Ammon's horn (tissue), 1 donor: ENCODE measurements at places on chromosomes 7 and 10.

DNA sequence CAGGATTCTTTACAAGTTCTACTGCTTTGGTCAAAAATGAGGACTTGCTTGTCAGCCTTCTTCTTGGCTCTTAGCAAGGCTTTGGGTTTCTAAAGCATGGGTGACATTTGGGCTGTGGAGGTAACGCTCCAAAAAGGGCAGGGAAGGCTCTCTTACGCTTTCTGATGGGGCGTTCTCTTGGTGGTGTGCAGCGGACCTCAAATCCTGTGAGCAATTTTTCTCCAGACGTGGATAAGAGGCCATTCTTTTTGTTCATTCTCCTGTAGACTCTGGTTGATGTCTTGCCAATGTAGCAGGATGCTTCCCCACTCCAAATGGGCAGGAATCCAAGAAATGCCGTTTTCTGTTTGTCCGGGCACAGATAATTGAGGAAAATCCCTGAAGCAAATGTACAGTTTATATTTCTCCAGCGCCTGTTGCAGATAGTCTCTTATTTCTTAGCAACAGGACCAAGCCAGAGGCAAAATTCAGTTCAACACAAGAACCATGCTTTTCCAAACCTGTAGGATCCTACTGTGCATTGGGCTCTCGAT is 138.4 kb upstream of the NFE2L3 start:
- no peak for DNase-seq

DNA sequence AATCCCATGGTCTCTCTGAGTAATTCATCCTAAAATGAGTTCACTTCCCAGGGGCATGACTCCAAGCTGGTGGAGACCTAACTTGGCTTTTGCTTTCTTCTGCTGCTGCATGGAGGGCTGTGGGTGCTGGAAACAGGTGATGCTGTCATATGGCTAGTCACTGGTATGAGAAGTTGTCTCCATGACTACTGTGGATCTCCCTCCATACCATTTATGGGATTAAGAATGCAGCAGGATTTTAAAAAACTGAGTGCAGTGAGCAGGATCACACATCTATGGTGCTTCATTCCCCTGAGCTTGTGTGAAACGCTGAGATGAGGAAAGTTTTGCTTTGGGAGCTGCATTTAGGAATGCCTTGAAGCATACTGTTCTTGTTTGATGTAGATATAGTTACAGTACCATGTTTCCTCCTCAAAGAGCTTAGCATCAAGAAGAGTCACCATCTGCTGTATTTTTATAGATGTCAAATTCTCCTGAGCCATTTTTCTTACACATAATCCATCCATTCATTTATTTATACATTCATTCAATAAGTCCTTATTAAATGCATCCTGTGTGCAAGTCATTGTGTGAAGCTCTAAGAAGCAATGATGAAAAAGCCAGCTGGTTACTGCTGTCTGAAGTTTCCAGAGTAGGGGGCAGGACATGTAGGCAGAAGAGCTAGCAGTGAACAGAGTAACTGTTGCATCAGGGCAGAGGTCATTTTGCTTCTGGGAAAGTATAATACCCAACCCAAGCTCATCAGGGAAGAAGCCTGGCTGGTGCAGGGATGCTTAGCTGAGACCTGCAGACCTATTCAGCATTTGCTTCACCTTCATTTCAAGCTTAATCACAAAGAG is 534.8 kb downstream of the AUTS2 start:
- DNase-seq = peak; percentile 12

GRCh38 chr10:125203186-125203800 is 42.9 kb upstream of the CTBP2 start:
- no peak for DNase-seq

- DNase-seq = no peak
Observed at GRCh38 chr7:117158941-117159697, 163.7 kb downstream of the WNT2 start.

DNA sequence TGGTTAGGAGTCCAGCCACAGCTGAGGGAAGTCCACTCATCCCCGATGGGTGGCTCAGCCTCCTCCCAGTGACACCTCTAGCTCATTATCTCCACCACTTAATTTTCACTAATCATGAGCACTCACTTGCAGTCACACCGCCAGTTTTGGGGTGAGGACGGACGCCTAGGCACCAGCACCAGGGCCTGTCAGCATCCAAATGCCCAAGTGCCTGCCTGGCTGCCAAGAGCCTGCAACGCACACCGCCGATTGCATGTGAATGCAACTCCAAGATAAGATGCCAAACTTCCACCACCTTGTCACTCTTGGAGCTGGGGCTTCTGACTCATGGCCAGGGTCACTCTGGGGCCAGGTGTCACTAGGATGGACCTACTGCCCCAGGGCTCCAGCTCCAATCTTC is 24.4 kb upstream of the SMARCD3 start:
- no peak for DNase-seq

DNA sequence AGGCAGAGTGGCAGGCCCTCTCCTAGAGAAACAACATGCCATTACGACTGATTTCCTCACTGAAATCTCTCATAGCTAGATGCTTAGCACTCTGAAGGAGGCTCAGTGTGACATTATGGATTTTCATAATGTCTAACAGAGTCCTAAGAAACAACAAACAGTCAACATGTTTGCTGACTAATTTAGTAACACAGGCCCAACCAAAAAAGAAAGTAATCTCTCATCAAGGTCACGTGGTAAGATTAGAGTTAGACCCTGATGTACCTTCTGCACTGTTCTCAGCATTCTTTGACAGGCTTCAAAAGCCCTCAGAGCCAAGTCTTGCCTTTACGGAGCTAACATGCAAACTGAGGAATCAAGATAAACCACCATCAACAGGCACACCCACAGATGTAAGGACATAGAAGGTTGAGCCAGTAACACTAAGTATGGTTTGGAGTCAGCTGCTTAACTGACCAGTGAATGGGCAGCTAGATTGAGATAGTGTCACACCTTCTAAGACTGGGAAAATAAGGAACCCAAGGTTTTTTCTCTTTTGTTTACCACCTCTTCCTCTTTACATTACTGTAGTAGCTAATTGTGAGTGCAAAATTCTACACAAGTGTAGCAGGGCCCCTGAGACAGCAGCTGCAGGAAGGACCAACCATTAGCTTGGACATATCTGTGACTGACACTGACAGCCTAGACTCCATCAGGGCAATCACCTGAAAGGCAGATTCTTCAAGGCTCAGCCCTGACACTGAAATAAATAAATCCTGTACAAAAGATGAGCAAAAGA is 15.3 kb upstream of the KCNIP2 start:
- no peak for DNase-seq

DNA sequence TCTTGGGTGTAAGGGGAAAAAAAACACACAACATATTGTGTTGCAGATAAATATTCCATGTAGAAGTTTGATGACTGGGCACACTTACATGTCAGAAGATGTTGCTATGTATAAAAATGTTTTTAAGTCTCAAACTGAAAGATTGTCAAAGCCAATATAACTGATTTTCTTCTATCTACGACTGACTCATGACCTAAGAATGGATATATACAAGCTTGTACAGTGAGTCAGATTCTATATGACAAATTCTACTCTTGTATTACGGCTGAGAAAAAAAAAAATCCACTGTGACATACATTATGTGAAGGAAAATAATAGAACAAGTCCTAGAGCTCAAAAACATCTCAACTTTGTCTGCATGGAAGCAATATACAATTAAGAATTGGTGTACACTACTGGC is 343.0 kb upstream of the PCDH15 start:
- no peak for DNase-seq

DNA sequence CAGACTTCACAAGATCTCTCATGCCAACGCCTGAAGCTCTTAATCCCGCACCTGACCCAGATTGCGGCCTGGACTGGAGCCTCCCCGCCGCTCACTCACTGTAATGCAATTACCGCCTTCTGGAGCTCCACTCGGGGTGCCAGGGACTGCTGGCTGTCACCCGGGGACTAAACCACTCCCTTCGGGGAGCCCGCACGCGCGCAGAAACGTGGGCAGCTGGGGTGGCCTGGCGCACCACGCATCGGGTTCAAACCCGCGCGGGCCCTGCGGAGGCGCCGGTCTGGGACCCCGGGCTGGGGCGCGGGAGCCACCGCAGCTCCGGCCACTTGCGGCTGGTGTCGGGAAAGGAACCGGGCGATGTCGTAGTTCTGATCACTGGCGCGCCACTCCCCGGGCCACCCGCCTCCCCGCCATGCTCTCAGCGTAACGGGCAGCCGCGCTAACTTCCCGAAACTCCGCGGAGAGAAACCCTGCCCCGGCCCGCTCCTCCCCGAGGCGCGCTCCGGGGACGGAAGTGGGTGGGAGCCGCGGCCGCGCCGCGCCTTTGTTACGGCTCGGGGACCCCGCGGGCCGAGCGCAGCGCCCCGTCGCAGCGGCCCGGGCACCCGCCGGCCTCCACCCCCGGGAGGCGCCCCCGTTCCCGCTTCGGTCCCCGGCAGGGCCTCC is 100.3 kb upstream of the SVIL start:
- DNase-seq = peak; percentile 3

GRCh38 chr10:123458933-123459332 is 207.2 kb upstream of the GPR26 start:
- DNase-seq = no peak

DNA sequence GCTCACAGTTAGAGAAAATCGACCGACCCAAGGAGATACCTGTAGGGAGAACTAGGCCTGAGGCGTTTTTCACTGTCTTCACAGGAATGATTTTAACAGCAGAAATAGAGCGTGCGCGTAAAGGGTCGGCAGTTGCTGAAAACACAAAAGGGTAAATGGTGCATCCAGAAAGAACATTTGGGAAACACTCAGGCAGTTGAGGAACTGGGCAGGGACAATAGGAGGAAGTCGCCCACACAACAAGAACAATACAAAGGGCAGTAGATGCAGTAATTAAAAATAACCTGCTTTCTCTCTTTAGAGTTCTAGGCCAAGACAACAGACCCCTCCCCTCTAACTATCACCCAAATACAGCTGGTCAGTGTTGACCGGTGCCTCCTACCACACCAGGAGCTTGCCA is 126.6 kb downstream of the SORBS1 start:
- DNase-seq = no peak

DNA sequence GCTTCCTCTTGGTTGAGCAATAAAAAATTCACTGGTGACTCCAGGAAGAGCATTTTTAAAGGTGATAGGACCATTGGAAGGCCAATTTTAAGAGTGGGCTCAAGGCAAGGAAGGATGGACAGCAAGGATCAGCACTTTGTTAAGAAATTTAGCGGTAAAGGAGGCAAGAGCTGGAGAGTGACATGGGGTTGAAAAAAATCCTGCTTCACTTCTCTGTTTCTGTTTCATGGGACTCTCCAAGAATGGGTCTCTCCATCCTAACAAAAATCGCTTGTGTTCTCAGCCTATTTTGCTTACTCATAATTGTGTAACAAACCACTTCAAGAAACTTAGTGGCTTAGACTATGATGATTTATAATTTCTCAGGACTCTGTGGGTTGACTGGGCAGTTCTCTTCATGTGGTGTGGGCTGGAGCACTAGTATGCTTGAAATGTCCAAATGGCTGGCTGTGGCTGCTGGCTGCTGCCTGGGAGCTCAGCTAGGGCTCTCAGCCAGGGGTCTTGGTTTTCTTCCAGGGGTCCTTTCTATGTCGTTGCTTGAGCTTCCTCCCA is 59.8 kb upstream of the ZNRF2 start:
- DNase-seq = no peak

DNA sequence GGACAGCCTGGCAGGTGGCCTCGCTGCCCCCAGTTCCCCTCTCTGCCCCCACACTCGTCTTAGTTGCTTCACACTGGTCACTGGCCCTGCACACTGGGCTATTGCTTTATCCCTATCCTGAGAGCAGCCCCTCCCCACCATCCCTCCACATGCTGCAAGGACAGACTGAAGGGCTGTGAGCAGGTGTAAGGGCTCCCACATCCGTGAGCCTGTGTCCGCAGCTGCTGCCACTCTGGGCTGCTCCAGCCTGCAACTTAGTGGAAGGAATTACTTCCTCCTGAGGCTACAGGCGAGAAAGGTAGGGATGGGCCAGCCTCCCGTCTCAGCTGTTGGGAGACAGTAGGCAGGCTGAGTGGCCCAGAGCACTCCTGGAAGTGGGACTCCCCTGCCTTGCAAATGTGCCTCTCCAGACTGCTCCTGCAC is 3.8 kb downstream of the RARRES2 start:
- DNase-seq = no peak

DNA sequence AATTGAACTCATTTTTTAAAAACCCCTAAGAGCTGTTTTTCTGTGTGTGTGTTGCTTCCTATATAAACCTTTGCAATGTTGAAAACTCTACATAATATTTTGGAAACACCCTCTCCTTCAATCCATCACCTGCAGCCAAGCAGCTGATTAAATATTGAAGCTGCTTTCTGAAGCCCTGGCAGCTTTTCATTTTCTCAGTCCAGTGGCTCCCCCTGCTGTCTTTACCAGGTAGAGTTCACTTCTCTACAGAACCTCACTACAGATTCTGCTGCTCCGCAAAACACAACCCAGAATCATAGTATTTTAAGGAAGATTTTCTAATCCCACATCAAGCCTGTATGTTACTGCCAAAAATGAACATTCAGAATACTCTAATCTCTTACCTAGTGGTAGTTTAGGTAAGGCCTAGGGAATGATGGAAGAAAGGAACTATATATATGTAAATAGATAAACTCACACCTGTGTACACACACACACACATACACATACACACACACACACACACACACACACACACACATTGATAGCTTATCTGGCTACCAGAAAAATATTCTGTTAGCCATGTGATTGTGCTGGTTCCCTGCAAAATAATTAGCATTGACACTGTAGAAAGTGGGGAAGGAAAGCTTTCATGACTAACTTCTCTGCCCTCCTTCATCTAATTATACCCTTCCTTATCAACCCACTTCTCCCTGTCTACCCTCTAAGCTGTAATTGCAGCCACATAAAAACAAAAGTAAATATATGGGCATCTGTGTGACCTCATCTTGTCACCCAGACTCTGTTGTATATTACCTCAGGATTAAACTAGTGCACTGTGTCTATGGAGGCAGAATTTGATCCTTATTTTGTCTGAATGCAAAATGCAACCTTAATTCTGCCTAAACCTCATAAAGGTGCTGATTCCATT is 229.5 kb upstream of the FZD1 start:
- peak; percentile 66 for DNase-seq

DNA sequence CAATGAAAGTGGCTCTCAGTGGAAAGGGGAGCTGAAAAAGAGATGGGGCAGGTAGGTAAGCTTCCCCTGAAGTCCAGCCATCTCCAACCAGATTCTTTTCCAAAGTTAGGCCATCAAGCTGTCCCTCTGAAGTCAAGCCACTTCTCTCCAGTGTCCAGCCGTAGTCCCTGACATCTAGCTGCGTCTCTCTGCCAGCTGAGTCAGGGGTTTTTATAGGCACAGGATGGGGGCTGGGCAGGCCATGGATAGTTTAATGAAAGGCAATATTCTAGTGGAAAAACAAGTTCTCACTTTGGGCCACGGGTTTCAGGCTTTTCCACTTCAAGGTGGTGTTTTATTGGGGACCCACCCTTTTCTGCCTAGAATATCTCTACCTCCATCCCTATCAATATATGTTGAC is 36.8 kb downstream of the AVL9 start:
- DNase-seq = no peak

DNA sequence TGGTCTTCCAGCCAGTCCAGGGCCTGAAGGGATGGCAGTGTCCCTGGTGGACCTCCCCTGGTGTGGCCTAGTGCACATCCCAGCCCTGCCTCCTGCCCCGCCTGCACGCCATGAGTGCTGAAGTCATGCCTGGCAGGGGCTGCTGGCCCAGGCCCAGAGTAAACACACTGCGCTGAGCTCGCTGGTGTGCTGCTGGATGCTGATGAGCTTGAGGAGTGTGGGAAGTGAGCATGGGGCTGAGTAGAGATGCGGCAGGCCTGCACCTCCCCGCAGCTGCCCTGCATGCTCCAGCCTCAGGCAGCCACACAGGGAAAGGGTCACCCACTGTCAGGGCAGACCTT is 43.2 kb downstream of the HTRA1 start:
- DNase-seq = peak; percentile 98
